T-helper 17 cell (primary cell): ENCODE measurements at places on chromosomes 4 and X.

DNA sequence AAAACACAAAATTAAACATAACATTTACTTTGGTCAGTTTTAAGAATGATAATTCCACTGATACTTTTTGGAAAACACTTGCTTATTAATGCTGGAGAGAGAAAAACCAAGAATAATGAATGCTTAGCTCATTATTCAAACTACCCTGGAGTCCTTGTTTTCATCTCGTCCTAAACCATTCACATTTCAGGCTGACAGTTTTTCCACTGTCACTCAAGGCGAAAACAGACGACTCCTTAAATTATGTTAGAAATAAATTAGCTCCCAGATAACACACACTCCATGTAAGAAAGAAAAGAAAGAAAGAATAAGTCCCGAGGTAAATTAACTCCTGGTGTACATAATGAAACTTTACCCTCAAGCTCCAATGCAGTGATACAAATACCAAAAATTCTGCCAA lies 33.5 kb downstream of the TLR10 start:
- no peak for DNase-seq

- DNase-seq = no peak
These were observed 7.8 kb downstream of the TMEM156 start for GRCh38 chr4:39024311-39024865.

GRCh38 chr4:136311774-136312173 lies 1220.5 kb downstream of the PCDH18 start:
- DNase-seq = no peak

DNA sequence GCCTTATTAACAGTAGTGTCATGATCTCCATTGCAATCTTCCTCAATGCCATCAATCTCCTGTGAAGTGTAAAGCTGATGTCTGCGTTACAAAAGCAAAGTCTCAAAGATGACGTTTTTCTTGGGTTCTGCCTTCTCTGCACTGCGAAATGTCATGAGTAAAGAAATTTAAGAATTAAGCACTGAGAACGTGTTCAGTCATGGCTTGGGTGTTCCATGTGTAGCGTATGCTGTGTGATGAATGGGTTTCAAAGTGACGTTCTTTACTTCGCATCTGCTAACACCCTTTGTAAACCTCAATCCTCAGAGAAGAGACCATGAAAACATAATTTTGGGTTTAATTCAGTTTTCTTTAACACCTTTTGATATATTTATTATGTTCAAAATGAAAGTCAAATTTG lies 999 bp downstream of the NAP1L5 start:
- DNase-seq = no peak

- DNase-seq = no peak
These were observed 1.4 kb upstream of the AADAT start for GRCh38 chr4:170091069-170091696.
